Stimulated activated CD4-positive, alpha-beta T cell treated with anti-CD3 and anti-CD28 coated beads, TNF-alpha, amount 100 ng/mL, for 48 hours (primary cell): ENCODE measurements at places on chromosomes 2 and 18.

DNA sequence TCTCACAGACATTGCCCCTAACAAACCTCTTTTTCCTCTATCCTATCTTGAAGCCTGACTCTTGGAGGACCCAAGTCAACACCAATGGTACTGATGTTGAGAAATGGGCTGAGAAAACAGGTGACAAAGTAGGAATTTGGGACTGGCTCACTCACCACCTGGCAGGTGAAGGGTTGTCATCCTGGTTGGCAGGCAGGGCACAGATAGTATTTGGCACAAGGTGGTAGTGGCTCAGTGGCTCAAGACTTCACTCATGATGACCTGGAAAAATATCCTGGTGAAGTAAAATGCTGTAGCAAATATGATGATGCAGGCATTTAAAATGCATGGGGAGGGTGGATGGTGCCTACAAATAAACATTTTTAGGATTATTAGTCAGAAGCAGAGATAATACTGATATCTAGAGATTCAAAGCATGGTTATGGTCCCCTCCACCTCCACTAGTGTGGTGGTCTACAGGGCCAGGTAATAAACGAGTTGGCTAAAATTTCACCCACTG, 38.0 kb upstream of the GLS start:
- no peak for DNase-seq

GRCh38 chr2:235050980-235051351, 99.1 kb downstream of the SH3BP4 start:
- DNase-seq = no peak

- no peak for DNase-seq
Observed at GRCh38 chr18:9043581-9043980, 58.9 kb upstream of the NDUFV2 start.

DNA sequence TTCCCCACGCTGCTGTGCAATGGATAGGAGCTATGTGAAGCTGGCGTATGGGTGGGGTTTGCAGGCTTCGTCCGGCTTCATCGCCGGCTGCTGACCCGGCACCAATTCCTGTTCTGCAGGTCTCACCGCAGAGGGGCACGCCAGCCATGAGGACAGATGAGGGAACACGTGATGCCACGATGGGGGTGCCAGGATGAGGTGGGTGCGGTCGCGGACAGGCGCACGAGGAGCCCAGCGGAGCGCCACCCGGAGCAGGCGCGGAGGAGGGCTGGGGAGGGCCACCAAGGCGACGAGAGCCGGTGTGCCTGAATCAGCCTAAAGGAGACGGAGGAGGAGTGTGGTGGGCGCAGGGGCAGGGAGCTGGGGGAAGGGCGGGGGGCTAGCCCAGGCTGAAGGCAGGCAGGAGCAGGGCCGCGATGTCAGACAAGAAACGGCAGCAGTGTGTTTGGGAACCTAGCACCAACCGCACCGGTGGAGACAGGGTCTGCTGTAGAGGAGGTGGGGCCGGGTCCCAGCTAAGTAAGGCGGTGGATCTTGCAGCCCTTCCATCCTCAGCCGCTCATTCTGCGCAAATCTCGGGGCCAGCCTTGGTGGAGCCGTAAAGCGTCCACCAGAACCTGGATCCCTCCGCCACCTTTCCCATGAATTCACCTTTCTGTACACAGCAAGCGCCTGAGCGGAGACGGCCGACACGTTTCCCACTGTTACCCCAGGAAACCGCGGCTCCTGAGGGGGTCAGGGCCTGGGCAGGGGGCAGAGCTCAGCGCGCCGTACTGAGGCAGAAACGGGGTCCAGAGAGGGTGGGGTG, 17.0 kb upstream of the CD8A start:
- no peak for DNase-seq

DNA sequence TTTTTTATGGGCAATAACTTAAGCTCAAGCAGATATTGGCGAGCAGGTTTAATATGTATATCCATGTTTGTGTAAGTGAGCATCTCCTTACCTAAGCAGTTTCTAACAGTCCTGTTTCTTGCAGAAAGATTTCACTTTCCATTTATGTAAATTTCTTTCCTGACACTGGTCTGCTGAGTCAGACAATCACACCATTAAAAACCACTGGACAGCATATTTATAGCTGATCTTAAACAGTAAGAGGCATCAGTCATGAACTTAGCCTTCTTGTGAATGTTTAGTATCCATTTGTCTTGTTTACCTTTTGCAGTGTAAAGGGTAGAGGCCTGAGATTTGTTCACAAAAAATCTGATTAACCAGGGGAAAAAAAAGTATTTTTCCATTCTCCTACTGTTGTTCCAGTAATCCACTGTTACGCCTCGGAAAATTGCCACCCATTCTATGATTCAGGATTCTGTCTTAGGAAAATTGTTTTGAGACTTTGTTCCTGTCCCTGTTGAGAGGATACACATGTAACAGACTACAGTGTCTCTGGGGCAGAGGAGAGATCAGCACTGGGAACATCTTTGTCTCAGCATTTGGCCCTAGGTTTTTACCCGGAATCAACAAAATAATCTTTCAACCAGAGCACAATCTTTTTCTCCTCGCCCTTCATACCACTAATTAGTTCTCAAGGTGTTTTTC, 521.0 kb upstream of the NRP2 start:
- DNase-seq = no peak

DNA sequence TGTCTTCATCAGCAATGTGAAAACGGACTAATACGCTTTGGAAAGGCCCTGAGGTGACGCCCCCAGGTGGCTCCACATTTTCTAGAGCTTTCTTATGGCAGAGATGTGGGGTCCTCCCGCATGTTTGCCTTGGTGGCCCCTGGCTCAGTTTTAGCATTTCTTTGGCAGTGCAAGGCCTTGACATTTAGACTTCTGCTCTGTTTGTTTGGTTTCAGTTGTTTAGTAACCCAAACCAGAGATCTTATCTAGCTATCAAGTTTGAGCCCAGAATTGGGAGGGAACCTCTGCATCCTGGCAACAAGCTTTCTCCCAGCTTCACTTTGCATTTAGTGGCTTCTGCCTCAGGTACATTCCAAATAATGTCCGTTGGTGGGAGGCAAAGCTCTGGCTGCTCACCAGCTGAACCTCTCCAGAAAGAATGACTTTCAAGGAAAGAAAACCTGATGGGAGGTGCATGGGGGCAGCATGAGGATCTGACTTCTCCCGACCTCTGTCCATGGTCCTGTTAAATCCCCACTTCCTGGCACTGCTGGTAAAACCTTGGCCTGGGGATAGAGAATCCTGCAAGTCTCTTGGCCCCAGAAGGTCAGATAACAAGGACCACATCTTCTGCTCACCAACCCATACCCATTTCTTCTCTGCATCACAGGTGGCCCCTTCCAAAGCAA, 12.0 kb upstream of the MBP start:
- no peak for DNase-seq

GRCh38 chr2:235170016-235170415, 218.2 kb downstream of the SH3BP4 start:
- no peak for DNase-seq

- no peak for DNase-seq
Observed at GRCh38 chr2:31446848-31447247, 32.3 kb upstream of the XDH start.

DNA sequence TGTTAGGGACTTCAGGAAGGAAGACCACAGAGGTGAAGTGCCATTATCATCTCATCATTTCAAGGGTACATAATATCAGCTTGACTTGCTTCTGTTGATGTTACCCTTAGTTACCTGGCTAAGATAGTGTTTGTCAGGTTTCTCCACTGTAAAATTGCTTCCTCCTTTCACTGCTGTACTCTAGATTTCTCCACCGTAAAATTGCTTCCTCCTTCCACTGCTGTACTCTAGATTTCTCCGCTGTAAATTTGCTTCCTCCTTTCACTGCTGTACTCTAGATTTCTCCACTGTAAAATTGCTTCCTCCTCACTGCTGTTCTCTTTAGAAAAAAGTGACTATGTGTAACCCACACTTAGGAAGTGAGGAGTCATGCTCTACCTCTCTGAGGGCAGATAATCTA, 1460.3 kb downstream of the SUCLG1 start:
- DNase-seq = no peak

DNA sequence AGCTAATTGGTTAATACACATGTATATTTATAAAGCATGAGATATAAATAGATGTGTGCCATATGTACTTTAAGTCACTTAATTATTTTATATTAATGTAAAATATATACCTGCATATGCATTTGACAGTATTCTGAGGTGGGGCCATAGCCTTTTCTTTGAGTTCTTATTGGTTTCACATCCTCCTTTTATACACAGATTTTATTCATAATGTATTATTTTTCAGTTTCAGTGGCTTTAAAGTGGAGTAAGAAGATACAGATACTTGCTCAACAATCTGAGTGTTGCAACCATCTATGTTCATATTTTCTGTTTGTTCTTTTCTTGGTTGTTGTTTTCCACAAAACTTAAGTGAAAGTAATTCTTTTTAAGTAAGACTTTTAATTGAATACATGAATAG, 436.5 kb downstream of the RND3 start:
- no peak for DNase-seq

DNA sequence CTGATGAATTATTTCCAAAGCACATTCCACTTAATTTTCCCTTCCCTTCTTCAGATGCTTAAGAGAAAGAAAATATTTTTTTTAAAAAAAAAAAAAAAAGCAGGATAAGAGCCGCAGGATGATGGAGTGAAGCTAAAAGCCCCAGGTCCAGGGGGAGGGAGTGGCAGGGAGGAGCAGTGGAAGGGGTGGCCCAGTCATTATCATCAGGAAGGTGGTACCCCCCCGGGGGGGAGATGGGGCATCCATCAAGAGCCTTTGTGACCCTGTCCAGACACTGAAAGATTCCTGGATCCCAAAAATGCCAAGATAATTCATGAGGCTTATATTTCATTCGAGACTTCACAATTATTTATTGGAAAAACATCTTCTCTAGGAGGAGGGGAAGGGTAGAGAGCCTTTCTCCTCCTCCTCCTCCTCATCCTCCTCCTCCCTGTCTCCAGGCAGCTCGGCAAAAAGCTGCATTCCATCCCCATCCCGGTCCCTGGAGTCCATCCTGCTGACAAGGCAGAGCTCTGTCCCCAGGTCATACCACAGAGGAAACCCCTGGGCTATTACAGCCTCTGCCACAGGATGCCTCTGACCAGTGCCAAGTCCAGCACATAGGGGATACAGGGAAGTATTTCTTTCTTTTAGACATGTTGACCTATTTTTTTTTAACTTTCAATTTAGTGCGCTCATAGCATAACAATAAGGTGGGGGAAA, 125.3 kb downstream of the TWIST2 start:
- DNase-seq = no peak

- DNase-seq = peak; percentile 13
Observed at GRCh38 chr2:171522052-171522787, at the start of gene CYBRD1. Gene CYBRD1, plus strand, starts transcription at chr2:171522474. Its CDS starts 72 bp downstream, at chr2:171522546.

DNA sequence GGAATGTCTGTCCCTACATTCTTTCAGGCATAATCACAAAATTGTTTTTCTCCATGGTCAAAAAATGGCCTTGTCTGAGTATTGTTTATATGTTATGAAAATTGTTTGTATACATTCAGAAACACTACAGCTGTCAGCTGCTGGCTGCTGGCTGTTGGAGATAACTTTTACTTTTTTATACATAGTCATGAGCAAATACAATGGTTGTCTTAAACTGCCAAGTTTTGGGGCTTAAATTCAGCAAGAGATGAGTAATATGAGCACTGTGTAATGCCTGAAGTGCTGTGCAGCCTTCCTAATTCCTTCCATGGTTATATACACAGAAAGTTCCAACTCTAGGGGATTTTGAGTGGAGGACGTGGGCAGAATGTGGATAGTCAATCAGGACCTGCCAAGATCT, 168.9 kb upstream of the RMP24 start:
- no peak for DNase-seq

DNA sequence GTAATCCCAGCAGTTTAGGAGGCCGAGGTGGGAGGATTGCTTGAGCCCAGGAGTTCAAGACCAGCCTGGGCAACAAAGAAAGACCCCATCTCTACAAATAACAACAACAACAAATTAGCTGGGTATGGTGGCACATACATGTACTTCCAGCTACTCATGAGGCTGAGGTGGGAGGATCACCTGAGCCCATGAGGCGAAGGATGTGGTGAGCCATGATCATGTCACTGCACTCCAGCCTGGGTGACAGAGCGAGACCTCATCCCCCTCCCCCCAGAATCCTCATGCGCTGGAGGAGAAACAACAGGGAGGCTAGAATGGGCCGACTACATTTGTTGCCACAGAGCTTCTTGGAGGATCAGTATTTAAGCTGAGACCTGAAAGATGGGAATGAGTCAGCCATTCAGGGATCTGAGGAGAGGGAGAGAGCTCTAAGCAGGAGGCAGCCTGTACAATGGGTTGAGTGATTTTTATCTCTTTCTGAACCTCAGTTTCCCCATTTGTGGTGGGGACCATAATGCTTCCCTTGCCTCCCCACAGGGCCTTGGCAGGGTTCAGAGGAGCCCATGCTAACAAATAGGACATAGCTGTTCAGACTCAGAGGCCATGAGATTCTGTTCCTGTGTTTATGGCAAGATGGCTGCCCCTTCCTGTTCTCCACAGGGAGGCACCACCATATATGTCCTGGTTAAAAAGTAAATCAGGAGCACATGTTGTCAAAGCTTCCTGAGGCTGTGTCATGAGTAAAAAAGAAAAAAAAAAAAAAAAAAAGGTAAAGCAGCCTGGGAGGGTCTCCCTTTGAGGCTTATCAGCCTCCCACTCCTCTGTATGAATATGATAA, 131.4 kb upstream of the HAAO start:
- no peak for DNase-seq

- DNase-seq = no peak
Observed at GRCh38 chr2:60316381-60317033, 236.9 kb downstream of the BCL11A start.

DNA sequence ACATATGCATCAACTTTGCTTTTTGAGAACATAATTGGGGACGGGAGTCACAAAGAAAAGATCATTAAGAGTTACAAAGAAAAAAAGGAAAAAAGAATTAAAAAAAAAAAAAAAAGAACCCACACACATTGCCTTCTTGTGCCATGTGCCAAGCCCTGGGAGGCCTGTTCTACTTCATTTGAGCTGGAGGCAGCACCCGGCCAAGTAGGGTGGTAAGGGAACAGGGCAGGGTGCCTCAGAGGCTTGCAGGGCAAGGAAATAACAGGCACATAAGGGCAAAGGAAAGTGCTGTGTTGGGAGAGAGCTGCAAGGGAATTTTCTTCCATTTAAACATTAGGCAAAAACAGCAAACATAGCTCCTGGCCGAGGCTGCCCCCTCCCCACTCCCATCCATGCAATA, 418.0 kb downstream of the TMEM182 start:
- DNase-seq = no peak

- no peak for DNase-seq
Observed at GRCh38 chr2:232873909-232874641, 4.0 kb downstream of the SNORC start.
